ENCODE measurements at places on chromosomes 3 and 15.

- DNase-seq = peak; percentile 73
Measured at GRCh38 chr15:39512643-39513042, 68.2 kb upstream of the THBS1 start.

DNA sequence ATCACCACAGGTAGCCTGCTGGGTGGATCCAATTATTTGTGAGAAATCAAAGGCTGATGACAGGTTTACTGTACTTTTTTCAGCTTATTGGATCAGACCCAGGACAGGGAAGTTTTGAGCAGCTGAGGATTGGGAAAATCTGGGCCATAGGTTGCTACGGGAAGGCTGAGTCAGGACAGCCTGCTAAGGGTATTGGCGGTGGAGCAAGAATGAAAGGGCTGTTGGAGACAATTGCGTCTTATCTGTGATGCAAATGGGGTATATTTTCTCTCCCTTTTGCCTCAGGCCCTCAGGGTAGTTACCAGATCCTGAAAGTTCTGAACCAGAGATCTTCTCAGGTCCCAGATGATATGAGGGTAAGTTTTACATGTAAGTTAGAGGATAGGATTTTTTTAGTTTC is 317.7 kb downstream of the EDEM1 start:
- no peak for DNase-seq

GRCh38 chr3:196232882-196233251 is 16.5 kb downstream of the SLC51A start:
- no peak for DNase-seq

DNA sequence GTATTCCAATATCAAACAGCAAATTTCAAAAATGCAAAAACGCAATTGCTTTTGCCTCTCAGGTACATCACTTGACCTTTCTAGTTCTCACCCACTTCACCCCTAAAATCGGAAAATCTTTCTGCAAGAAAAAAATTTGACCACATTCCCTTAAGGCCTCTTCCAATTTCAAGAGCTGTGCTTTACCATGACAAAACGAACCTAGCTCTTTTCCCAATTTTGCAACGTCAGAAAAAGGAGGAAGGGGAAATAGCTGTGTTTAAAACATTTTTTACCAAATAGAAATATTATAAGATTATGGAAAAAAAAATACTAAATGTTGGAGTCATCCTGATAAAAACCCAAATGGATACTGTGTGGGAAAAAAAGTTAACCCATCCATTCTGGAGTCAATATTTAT is 1.1 kb upstream of the NR2C2 start:
- no peak for DNase-seq

GRCh38 chr15:42367041-42367440 is 7.7 kb downstream of the CAPN3 start:
- DNase-seq = no peak

DNA sequence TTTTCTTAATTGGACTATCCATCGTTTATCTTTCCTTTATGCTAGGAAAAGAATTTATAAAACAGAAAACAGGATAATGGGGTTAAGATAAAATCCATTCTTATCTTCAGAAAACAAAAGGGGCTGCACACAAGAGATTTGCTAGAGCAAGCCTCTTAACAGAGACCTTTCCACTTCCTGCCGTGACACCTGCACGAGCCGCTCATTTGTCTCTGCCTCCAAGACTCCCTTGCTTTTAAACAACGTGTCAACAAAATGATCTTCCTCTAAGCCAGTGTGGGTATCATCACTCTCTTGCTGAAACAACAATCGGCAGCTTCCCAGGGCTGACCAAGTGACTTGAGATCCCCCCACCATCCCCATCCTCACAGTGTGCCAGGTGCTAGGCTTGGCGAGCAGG is 33.1 kb downstream of the GABRB3 start:
- no peak for DNase-seq

DNA sequence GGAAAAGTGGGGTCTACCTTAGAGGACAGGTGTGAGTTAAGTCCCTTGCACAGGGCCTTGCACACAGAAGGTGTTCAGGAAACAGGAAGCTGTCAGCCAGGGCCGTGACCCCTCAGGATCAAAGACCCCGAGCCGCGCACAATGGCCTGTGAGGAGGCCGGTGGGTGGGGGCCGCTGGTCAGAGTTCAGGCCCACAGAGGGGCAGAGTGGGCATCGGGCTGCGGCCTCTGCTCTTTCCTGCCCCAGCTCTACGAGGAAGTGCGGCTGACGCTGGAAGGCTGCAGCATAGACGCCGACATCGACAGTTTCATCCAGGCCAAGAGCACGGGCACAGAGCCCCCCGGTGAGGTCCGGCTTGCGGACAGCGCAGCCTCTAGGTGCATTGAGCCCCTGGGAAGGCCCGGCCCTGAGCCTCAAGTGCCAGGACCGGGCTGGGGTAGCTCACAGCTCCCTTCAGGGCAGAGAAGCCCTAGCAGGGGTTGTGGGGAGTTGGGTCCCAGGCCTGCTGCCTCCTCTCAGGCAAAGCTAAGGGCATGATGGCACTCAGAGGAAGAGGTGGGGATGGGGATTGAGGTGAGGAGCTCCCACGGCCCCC is 37.2 kb downstream of the PSTPIP1 start:
- DNase-seq = no peak

DNA sequence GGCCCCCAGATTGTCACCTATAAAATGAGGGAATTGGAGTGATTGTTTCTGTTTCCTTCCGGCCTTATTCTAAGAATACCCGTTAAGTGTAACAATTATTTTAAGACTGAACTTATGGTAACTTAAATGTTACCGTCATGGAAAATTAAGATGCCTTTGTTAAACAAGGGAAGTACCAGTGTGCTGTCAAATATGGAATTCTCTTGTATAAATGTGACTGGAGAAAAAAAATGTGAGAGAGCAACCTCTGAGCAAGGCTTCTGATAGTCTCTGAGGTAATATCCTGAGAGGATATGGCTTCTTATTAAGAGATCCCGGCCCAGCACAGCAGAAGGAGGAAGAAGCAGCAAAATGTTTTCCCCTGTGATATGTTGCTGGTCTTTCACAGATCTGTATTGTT is 480.7 kb upstream of the ADAMTS9 start:
- no peak for DNase-seq

- no peak for DNase-seq
Measured at GRCh38 chr15:26615188-26615926, 157.5 kb downstream of the GABRB3 start.

DNA sequence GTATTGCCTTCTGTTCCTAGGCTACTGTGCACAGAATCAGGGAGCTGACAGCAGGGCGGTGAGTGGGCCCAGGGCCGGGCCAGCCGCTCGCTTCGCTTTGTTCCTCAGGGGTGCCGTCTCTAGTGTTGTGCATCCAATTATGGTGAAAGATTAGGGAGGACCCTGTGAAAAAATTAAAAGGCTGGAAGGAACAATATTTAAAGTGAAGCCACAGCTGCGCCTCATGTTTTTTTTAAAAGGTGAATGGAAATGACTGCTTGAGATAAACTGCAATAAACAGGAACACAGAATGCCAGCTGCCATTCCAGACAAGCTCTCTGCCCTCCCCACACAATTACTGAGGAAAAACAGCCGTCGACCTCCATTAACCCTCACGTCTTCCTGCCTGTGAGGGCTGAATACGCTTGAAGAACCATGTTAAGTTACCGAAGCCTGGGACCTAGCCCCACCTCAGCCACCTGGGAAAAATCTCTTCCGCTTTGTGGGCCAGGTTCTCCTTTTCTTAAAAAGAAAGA is 132.0 kb upstream of the IL12A start:
- peak; percentile 86 for DNase-seq

- no peak for DNase-seq
Measured at GRCh38 chr3:66444146-66444644, 56.6 kb downstream of the LRIG1 start.

DNA sequence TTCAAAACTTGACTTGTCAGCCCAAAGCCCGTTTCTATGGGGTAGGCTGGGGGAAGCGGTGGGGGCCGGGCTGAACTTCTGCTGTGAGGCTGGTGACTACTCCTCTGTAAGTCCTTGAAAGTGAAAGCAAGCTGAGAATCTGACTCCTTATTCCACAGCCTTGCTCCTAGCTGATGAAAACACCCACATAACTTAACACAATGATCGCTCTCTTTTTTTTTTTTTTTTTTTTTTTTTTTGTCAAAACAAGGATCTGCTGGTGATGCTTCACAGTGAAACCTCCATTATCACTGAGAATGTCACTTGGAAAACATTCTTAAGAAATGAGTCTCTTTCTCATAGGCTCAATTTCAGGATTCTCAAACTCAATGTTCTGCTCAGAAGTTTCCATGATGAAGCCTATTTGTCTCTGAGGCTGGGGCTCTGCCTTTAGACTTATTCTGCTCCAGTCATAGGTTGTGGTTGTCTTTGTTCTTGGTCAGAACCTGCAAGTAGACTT is 31.4 kb upstream of the TKT start:
- no peak for DNase-seq

- DNase-seq = no peak
Measured at GRCh38 chr3:135862361-135862760, 103.2 kb upstream of the PPP2R3A start.

DNA sequence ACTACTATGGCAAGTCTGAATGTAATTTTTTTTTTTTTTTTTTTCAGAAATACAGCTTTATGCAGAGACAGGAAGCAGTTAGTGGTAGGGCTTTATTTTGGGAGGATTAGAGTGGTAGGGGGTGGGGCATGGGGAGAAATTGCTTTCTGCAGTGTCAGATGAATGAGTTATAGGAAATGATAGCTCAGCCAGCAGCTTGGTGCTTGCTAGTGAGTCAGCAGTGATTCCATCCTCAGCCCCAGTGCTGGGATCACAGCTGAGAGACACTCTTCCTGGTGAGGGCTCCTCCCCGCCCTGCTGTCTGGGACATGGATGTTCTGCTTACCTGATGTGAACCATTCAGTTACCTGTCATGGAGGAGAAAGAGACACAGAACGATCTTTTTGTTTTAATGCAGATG is 39.6 kb downstream of the SEMA6D start:
- DNase-seq = no peak

DNA sequence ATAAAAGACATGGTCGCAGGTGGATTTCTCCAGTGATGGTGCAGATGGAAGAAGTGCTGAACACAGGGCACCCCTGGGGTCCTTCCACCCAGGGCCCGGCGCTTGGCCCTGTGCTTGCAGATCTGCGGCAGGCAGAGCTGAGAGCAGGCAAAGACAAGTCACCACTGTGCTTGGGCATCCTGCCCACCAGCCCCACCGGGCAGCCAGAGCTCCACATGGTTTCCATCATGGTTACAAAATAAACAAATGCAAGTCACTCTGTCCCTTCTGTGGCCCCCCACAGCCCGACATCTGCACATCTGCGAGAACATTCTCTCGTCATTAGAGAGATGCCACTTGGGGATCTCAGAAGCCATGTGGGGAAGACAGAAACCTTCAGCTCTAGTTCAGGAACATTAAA is 37.6 kb upstream of the SFMBT1 start:
- no peak for DNase-seq

GRCh38 chr3:125374501-125374995 is 577 bp downstream of the ZNF148 start:
- DNase-seq = peak; percentile 49

DNA sequence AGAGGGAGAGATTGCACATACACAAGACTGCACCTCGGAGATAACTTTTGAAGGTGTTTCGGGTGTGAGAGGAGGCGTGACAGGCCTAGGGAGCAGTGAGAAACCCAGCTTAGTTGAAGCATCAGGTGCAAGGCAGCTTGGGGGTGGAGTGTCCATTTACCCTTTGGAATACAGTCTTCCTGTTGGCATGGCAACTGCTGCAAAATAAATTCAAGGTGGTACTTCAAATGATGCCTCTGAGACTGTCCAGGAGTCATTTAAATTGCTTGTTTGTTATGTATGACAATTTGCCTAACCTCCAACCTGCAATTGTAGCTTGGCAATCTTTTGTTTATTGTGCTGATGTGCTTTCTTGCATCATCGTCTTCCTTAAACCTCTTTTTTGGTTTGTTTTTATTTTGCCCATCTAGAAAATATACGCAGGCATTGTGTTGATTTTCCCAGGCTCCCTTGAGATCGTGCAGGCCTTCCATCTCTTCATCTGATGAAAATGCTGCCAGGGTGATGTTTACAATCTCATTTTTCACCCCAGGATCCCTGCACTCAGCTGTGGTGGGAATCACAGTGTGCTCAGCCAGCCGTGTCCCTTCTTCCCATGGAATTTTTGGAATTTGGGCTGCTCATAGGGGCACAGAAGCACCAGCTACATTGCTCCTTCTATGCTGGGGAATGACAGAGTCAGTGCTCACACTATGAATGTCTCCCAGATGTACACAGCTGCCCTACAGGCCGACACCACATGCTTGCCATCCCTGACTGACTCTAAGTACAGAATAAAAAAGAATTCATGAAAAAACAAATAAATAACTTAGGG is 583.1 kb upstream of the CFAP20DC start:
- no peak for DNase-seq

DNA sequence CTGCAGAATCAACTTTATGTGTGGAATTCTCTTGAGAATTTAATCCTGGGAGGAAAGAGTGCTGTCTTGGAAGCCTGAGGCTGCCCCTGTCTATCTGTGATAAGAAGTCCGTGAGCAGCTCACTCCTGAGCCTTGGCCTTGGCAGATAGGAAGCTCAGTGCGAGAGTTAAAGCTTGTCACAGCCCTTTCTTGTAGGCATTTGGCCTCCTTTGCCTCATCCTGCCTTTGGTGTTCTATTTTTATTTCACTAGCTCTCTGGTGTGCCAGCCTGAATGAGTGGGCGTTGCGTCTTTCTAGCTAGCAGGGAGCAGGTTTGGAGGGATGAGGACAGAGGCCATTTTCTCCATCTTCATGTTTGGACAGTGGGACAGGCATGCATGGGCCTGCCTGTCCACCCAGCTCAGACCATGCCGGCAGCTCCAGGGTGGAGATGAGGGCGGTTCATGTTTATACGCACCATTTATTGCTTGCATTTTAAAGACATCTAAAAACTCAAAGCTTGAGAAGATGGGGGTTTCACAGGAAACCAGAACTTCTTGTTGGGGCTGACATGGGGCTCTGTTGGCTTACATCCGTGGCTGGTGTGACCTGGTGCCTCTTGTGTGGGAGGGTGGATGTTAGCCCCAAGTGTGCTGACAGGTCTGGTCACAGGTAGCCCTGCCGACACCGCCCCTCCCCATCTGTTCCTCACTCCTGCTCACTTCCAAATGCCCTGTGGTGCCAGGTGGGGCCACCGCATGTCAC is 29.8 kb downstream of the IRAK2 start:
- DNase-seq = no peak

- DNase-seq = no peak
Measured at GRCh38 chr3:71468311-71469137, 115.0 kb downstream of the FOXP1 start.

GRCh38 chr3:31544634-31545033 is 11.9 kb downstream of the STT3B start:
- peak; percentile 36 for DNase-seq

- DNase-seq = no peak
Measured at GRCh38 chr3:69342074-69342473, 43.8 kb downstream of the FRMD4B start.

- DNase-seq = no peak
Measured at GRCh38 chr3:178329936-178330335, 206.3 kb upstream of the KCNMB2 start.

DNA sequence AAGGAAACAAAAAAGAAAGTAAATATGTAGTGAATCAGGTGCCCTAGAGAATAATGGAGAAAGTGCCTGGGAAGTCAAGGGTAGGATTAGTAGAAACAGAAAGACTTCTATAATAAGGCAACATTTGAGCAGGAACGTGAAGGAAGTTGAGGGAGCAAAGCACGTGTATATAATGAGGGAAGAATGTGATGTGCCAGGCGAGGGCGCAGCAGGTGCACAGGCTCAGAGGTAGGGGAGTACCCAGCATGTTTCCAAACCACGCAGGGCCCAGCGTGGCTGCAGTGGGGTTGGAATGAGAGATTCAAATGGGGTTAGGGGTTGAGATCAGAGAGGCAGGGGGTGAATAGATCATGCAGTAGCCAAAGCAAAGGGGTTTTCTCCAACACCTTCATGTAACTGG is 91.9 kb upstream of the VGLL4 start:
- DNase-seq = no peak

All from NCI-H524 (cell line).